Stimulated activated CD4-positive, alpha-beta T cell treated with anti-CD3 and anti-CD28 coated beads, Interleukin-12 subunit alpha, Interleukin-12 subunit beta, amount 100 ng/mL, for 48 hours (primary cell): ENCODE measurements at places on chromosomes 11 and 22.

GRCh38 chr11:1305501-1306056 is 3.9 kb downstream of the TOLLIP start:
- DNase-seq: no peak

- DNase-seq: no peak
Observed at GRCh38 chr22:23100124-23100801, 29.9 kb downstream of the GNAZ start.

- DNase-seq: peak; percentile 1
Observed at GRCh38 chr11:93921695-93922468, 71.5 kb upstream of the VSTM5 start.

DNA sequence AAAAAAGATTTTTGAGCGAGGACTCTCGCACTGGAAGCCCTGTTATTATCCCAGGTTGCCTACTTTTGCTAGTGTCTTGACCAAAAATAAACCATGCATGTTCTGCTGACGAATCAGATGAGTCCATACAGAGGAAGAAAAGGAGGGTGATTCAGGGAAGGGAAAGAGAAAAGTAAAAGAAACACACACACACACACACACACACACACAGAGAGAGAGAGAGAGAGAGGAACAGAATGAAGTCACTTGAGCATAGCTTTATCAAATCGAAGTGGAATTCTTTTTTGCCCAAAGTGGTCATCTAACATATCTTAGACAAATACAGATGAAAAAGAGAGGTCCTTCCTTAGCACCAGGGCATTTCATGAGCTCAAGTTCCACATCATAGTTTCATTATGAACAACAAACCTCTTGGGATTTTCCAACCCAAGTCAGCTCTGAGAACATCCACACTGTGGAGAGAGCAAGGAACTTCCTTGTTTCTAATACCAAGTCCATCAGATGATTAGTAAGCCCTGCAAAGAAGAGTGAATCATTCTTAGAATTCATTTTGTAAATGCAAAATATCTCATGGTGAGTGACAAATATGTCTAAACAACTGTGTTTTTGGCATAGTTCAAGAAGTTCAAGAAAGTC is 7.7 kb upstream of the MMP12 start:
- no peak for DNase-seq

DNA sequence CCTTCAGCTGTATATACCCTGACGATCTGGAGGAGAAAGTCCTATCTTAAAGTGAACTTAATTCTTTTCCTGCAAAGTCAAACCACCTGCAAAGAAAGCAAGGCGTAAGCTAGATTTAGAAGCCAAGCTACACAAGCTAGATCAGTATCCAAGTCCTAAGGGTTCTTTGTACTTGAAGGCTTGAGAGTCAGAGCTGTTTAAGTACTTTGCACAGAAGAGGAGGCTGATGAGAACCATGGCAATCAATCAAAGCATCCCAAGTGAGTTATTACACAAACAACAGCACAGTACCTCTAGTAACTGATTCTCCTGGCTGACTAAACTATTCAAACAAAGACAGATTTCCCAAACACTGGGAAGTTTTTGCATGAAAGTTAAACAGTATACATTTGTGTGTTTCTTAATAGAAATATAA is 1.9 kb downstream of the CDON start:
- no peak for DNase-seq

- DNase-seq: no peak
Observed at GRCh38 chr11:33021937-33022336, 6.3 kb downstream of the DEPDC7 start.

DNA sequence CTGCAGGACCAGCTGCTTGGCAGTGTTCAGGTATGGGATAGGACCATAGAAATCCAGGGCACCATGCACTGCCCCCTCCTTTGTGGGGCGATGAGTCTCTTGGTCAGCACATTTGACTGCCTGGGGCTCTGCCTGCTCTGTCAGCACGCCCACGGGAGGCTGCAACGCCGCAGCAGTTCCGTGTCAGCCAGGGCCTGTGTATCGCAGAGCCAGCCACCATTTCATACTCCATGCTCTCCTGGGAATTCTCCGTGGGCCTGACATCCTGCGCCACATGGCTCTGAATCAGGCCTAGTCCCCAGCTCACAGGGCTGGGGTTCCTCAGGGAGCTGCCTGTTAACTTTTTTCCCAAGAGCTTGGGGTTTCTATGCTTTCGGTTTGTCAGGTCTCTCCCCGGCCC is 16.9 kb upstream of the RELT start:
- DNase-seq: no peak

GRCh38 chr11:20671856-20672546 is 2.6 kb downstream of the NELL1 start:
- DNase-seq: no peak

- no peak for DNase-seq
Observed at GRCh38 chr11:72807792-72808191, 6.4 kb upstream of the ATG16L2 start.

DNA sequence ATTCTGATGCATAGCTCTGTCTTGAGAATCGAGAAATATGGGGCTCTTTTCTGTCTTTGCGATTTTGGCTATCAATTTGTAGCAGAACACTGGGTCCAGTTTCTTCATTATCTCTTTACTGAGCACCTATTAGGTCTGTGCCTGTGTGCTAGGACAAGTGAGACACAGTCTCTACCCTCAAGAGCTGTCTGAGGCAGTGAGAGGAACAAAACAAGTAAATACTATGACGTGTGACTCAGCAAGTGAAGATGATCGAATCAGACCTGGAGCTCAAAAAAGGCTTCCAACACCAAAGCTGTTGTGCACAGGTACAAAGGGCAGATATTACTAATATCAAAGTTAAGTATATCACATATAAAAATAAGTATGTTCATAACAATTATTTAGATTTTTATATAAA is 52.4 kb downstream of the LGR4 start:
- no peak for DNase-seq

- no peak for DNase-seq
Observed at GRCh38 chr11:15568440-15568839, 453.7 kb downstream of the INSC start.

GRCh38 chr22:37474447-37475090 is 11.6 kb downstream of the MFNG start:
- no peak for DNase-seq

- no peak for DNase-seq
Observed at GRCh38 chr22:19807914-19808872, 46.5 kb downstream of the GNB1L start.

DNA sequence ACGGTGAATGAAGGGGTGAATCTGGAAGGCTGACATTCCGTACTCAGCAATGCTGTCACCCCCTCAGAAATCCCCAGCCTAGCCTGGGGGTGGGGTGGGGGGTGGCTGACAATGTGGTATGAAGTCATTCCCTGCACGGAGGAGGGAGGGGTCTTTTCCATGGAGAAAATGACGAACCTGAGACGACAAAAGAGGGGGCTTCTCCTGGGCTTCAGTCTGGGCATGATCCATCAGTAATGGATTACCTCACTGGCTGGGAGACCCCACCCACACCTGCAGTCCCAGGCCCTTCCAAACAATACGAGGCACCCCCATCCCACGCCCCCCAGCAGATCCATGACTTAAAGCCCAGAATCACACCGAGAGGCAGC is 1.0 kb downstream of the KIAA0930 start:
- no peak for DNase-seq

- no peak for DNase-seq
Observed at GRCh38 chr22:30121960-30122359, 41.7 kb downstream of the HORMAD2 start.

DNA sequence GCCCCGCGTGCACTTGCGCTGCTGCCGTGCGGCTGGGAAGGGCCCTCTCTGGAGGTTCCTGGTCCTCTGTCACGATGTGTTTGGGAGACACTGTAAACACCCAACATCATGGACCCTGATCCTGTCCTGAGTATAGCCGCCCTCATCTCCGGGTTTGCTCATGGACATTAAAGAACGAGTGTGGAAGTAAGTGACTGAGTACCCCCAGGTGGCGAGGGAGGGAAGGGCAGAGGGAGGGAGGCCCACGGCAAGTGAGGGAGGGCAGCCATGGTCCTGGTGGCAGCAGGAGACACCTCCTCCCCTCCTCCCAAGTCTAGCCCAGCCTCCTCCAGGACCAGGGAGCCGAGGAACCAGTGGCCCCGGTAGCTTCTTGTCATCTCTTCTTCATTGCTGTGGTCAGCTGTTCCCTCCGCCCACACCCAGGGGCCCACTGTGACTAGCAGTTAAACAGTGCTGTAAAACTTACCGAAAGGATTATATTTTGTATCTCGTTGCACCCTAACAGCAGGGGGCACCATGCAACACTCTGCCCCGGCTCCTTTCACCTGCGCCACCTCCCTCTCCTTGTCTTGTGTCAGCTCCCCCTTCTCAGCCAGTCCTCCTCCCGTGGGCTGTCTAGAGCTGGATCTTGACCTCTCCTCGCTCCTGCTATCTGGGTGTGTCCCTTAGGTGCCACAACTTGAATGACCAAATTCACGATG is 566.5 kb upstream of the B3GAT1 start:
- no peak for DNase-seq

GRCh38 chr22:28728621-28729313 is 12.9 kb downstream of the CHEK2 start:
- no peak for DNase-seq

DNA sequence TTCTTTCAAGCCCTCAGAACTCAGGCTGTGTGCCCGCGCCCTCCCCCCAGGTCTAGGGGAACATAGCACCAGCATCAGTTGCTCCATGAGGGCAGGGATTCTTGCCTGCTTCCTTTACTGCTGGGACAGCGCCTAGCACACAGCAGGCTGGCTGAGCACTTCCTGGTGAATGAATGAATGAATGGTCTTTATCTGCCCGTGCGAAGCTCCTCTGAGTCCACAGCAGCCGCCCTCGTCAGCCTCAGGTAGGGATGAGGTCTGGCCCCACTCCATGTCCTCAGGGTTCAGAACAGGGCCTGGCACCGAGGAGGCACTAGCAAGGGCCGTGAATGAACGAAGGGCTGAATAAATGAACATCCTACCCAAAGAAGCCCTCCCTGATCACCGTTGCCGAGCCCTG is 27.3 kb downstream of the ARRB1 start:
- no peak for DNase-seq

DNA sequence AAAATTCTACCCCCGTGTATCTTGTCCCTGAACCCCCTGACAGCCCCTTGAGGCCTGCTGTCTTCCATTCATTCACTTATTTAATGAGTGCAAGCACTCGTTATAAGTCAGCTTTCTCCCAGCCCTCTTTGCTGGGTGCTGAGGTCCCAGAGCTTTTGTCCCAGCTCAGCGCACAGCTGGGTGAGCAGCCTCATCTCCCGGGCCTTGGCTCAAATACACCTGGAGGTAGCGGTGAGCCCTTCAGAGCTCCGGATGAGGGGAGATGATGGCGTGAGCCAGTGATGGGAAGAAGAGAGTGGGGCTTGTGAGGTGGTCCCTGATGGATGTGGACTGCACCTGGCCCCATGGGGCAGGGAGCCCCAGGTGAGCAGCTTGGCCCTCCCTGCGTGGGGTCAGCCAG is 18.1 kb upstream of the ARHGAP8 start:
- no peak for DNase-seq

- no peak for DNase-seq
Observed at GRCh38 chr11:96237766-96238266, 105.2 kb downstream of the MAML2 start.
